Transverse colon (tissue), 4 donors: ENCODE measurements at places on chromosomes 11 and 22. TPM values are rescaled to one million over a fixed set of nuclear protein-coding genes. Genes with fewer than 3 reads are reported as not detected.

GRCh38 chr11:12174477-12175143 lies 64.2 kb downstream of the MICAL2 start:
- DNase-seq, result no peak

GRCh38 chr11:69242266-69242920 lies 51.6 kb upstream of the MYEOV start:
- no peak for DNase-seq

DNA sequence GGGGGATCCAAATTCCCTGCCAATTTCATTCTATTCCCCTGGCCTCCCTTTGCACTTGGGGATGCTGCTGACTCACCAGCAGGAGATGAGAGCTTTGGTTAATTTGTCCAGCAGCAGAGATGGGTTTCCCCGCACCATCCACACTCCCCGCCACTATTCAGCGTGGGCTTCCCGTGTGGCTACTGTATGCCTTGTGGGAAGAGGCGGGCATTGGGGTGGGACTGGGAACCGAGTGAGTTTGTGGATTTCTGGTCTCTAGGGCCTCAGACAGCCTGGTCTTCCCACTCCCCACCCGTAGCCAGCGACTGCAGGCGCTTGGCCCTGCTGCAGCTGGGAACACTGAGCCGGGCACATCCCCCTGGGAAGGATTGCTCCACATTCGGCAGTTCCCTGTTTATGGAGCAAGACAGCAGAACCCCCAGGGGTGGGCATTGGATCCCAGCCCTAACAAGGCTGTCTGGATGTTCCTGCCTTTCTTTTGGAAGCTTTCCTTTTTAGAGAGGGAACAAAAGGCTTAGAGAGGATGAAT lies 23.4 kb downstream of the KIAA1671 start:
- DNase-seq, result no peak

DNA sequence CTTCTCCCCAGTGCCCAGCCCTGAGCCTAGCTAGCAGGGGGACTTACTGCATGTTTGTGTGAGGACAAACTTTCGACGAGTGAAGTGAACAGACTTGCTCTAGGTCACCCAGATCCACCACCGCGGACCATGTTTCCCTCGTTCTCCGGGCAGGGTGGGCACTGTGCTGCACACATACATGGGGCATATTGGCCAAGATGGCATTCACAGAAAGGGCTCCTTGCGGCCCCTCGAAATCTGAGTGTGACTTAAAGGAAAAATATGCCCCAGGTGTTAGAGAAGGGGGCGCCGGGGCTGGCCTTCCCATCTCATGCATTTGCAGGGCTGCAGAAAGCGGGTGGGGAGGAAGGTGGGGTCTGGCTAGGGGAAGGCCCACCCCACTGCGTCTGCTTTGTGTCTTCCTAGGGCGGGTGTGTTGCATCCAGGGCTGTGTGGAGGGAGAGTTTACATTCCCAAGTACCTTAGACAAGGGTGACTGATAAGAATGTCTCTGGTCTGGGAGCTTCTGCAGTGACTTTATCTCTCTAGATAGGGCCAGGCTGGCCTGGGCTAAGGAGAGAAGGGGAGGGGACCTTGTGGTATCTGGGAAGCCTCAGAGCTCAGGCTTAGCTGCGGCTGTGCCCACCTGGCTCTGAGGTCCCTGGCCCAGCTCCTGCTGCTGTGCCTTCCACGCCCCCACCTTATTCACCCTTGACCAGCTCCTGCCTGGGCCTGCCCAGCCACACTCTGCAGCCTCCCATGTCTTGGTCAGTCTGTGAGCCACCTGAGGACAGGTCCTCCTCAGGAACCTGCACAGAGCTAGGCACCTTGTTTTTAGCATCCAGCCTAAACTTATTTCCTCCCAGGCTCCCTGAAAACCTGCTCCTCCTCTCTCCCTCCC lies 45.8 kb downstream of the LRRC32 start:
- no peak for DNase-seq

DNA sequence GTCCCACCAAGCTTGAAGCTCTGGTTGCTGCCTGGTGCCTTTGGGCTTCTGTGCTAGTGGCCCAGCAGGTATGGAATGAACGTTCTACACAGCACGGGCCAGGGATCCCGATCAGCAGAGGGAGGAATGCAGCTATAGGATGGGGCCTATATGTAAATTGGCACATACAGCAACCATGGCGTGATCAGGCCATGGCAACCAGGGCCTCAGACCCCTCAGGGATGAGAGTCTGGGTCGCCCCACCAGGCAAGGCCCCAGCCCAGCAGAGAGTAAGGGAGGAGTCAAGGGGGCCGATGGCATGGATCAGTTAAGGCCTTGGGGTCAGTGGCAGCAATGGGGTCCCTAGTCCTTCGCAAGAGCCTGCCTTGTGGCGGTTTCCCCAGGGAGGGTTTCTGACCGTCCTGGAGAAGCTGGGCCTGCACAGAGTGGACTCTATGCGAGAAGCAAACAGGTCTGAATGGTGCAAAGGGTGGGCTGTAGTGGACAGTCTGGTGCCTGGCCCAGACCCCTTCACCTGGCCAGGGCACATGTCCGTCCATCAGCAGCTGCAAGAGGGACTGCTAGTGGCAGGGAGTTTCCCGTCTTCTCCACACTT lies 98.6 kb downstream of the RPS6KA4 start:
- DNase-seq, result no peak

DNA sequence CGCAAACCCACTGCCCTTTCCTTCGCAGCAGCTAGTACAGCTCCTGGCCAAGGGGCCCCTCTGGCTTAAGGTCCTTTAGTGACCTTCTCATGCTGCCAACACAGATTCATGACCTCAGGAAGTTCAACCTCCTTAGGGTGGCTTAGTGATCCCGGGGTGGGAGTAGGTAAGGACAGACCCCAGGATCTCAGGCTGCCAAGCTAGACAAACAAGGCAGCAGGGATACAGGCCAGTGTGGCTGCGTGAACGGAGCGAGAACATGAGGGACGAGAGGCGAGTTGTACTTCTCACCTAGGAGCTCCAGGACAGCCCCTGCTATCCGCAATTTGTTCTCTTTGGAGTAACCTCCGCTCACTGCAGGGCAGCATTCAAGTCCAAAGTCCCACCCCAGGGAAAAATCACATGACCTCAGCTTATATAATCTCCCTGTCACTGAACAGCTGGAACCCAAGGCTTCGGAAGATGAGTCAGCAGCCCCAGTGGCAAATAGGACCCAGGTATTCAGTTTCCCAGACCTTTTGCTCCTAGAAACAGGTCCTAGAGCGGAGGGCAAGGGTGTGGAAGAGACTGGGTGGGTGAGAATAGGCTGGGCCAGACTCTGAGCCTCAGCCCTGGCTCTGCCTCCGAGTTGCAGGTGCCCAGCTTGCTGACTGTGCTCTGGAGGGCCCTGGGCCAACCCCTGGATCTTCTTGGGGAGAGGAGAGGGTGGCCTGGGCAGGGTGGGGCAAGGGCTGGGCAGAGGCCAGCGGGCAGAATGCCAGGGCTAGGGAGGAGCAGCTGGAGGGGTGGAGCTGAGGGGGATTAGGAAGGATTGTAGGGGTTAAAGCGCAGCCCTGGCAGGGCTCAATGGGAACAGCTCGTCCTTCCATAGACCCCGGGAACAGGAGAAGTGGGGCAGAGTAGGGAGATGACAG lies 13.1 kb downstream of the USP2 start:
- peak; percentile 89 for DNase-seq

DNA sequence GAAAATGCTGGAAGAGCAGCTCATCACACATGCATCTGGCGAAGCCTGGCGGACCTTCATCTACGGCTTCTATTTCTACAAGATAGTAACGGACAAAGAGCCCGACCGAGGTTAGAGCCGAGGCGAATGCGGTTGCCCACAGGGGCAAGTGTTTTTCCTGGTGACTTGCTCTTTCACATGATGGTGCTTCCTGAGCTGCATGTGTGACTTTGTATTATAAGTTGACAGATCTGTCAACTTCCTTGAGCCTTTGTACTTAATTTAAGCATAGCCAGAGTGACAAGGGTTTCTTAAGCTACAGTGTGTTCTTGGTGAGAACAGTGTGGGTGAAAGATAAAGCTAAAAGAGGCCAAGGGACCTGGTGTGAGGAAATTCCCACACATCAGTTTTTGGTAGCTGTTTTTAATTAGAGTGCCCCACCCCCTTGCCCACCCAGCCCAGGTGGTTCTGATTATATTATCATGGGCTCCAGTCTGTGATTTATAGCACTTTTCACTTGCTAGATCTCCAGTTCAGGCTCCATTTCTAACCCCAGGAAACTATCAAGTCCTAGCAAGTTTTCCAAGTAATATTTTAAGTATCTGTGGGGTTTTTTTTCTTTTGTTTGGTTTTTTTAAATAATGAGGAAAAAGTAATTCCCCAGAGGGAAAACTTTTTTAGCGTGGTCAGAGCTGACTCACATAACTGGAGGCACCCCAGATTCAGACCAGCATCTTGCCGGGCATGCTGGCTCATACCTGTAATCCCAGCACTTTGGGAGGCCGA lies 68.0 kb upstream of the YWHAH start:
- no peak for DNase-seq

GRCh38 chr11:17683377-17684161 lies 35.8 kb upstream of the MYOD1 start:
- DNase-seq, result no peak

GRCh38 chr22:30562366-30562765 lies 12.1 kb downstream of the GAL3ST1 start:
- DNase-seq, result no peak

DNA sequence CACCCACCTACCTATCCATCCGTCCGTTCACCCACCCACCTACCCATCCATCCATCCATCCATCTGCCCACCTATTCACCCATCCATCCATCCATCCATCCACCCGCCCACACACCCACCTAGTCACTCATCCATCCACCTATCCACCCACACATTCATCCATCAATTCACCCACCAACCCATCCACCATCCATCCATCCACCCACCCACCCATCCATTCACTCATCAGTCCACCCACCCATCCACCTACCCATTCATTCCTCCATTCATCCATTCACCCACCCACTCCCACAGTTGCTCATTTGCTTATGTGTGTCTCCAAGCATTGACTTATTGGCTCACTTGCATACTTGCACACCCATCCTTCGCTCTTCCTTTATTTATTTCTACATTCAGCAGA lies 50.1 kb downstream of the MYO7A start:
- no peak for DNase-seq

DNA sequence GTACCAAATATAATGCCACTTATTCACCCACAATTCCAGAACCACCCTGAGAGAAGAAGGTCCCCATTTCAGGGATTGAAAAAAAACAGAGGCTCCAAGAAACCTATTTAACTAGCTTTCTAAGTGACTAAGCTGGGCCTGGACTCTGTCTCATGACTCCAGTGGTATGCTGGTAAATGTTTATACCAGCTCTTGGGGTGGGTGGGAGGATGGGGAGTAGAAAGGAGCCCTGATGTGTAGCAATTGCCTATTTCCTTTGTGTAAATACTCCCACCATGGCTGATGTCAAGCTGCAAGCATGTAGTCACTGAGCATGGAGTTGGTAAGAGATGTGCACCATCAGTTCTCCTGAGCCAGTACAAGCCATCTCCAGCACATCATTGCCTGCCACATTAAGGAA lies 2.8 kb downstream of the PRG3 start:
- DNase-seq, result no peak

- DNase-seq, result no peak
These were observed 78.2 kb downstream of the SMCO4 start for GRCh38 chr11:93464927-93465540.

DNA sequence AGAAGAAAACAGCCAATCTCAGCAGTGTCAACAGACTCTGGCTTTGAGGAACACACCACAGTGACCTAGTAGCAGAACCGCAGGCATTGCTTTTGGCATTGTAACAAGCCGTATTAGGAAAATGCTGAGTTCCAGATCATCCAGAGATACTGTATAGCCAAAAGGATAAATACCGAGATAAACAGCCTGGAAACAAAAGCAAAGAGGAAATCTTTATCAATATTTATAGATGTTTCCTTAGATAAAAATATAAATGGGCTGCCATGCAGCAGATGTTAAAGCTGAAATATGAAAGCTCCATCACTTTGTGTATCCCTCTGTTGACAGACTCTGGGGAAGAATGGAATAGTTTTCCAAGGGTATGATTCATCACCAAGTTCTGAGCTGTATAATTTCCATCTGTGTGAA lies 98.9 kb upstream of the TP53AIP1 start:
- DNase-seq, result no peak

- DNase-seq, result no peak
These were observed 51.9 kb upstream of the PTPRJ start for GRCh38 chr11:47928426-47928825.

- DNase-seq, result no peak
These were observed 1.2 kb downstream of the PTS start for GRCh38 chr11:112227471-112227870.

DNA sequence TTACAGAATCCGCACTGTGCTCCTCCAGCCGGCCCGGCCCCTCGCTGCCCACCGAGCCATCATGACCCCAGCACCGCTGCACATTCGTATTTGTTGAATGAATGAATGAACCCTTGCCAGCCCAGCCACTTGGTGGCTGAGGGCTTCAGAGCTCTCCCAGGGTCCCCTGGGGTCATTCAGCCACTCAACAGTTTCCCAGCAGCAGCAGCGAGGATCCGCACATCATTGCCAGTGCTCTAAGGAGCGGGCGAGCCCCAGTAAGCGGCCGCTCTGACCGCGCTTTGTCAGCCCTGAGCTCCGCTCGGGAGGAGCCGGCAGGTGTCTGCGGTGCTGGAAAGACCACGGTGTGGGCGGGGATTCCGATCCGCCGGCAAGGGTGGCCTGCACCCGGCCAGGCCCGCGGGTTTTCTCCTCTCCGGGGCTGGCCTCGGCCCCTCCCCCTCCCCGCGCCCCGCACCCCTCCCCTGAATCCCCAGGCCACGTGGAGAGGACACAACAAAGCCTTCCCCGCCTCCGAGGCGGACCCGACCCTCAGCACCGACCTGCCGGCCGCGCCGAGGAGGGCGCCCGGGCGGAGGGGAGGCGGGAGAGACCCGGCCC lies 563 bp downstream of the BID start:
- peak; percentile 66 for DNase-seq

GRCh38 chr11:2779499-2779980 lies 79.7 kb upstream of the KCNQ1OT1 start:
- DNase-seq, result no peak

DNA sequence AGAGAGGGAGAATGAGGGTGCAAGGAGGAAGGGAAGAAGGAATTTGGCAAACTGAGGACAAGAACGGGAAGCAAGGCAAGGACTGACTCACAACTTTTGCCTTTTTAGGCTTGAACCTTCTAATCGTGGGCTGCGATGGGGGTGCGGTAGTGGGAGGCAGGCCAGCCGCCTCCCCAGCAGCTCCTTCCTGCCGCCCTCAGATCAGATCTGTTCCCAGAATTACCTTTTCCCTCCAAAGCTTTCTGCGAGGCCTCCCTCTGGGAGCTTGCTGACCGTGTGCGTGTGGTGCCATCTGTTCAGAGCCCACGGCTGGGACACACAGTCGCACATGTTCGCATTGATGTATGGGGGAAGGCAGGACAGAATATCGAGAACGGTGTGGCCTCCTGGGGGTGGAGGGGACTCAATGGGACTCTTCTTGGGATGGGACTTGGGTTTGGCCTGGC lies 86.9 kb upstream of the PARVA start:
- no peak for DNase-seq

PARVA gene
- 35.9 TPM for total RNA-seq

ZNRF3 gene
- 7.5 TPM for total RNA-seq

CYTH4 gene
- 6.4 TPM for total RNA-seq

PGR gene
- 1.1 TPM for total RNA-seq

MMP12 gene
- total RNA-seq, result not detected

CRYAB gene
- 94.6 TPM for total RNA-seq

KLHL35 gene
- total RNA-seq, result not detected

ENDOD1 gene
- total RNA-seq, result 36.4 TPM
